ENCODE measurements at places on chromosomes 12 and 14.

GRCh38 chr12:24977711-24978110 is 28.8 kb upstream of the BCAT1 start:
- DNase-seq: no peak

GRCh38 chr12:114013575-114014345 is 47.6 kb upstream of the RBM19 start:
- no peak for DNase-seq

DNA sequence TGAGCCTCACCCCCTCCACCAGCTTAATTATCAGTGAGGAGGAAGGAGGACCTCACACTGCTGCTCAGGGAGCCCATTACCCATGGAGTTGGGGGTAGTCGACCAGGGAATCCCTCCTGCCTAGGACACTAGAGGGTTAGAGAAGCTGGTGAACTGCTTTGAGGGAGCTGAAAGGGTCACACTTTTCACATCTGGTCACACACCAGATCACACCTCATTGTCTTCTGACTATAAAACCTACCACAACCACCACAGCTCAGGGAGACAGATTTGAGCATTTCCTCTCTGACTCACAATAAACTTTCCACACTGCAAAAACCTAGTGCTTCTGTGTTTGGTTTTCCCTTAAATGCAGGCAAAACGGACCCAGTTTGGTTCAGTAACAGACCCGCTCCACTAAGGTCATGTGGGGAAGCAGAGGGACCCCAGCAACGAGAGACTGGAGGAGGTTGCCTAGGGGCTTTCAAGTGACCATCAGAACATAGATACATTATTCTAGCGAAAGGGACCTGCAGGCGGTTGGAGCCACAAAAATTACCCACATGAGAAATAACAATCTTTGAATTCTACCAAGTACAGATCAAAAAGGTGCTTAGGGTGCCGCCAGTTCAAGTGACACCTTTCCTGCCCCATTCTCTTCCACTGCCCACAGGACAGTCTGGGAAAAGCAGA is 151.4 kb upstream of the AVPR1A start:
- no peak for DNase-seq

- DNase-seq: no peak
Observed at GRCh38 chr12:29782285-29782870, 1.4 kb downstream of the TMTC1 start.

GRCh38 chr12:131424270-131424669 is 286.6 kb upstream of the SFSWAP start:
- no peak for DNase-seq

GRCh38 chr14:54356172-54356571 is 40.6 kb upstream of the CDKN3 start:
- DNase-seq: no peak

DNA sequence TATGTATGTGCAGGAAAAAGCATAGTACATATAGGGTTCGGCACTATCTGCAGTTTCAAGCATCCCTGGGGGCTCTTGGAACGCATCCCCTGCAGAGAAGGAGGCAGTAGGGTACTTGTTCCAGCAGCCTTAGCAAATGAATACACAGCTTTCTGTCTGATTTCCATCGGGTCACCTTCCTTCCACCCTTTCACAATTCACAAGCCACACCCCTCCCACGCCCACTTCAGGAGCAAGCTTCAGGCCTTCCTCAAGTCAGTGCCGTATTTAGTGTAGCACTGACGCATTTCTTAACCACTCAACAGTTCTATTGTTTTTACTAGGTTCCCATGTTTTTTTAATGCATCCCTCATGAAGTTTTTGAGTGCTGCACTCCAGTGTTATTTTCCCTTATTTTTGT is 64.2 kb downstream of the CLMN start:
- no peak for DNase-seq

DNA sequence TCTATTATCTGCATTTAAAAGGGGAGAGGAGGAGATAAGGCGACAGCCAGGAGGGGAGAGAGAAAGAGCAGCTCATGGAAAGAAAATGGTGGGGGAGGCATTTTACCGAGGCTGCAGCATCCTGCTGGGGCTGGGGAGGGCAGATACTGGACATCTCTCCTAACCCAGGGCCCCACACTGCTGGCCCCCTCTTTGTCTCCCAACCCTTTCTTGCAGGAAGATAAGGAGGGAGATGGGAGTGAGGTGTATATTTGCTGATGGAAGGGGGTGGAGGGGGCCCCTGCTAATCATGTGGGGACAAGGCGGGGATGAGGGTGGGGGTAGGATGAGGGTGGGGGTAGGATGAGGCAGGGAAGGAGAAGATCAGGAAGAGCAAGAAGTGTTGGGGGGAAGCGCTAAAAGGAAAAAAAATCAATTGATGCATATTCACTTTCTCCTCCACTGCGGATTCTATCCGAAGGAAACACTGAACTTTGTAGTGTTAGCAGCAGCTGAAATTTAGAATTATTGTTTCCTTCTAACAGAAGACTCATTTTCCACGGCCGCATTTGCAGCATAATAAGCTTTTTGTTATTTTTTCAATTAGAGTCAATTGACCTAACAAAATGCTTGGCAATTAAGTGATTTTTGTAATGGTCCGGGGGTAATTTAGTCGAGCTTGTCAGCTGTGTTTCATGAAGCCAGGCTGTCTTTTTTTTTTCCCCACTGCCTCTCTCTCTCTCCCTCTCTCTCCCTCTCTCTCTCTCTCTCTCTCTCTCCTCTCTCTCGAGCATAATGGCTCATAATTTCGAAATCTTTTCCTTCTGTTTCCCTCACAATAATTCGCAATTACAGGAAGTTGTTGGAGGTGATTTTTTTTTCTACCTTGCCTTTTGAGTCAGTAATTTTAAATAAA is 1134.6 kb downstream of the BCL11B start:
- DNase-seq: peak; percentile 19
